Stimulated activated naive CD4-positive, alpha-beta T cell treated with Interleukin-2 at 50 U/mL for 16 hours (primary cell): ENCODE measurements at places on chromosomes 12 and 14.

DNA sequence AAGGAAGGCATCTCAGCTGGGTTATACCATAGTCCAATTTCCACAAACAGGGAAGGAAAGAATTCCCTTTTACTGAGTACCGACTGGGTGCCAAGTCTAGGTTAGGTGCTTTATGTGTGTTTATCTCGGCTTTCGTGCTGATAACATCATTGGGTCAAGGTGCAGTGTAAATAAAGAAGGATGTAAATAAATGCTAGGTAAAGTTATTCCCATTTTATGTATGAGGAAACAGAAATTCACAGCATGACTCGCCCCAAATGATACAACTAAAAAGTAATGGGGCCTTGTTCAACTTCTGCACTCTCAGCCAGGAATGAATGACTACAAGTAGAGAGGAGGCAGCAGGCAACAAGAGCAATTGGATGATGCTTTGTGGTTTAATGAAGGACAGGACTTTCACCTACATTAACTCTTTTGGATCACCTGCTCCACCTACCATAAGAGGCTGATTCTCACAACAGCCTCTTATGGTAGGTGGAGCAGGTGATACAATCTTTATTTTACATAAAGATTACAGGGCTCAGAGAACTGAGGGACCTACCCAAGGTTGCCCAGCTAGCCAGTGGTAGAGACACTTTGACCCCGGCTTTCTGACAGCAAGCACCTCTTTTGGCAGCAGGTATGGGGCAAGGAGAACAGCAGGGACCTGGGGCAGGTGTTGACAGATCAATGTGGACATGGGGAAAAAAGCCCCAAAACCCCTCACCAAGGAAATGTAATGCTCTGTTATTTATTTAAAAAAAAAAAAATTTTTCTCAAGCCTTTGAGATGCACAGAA is 213.4 kb upstream of the NUDT4 start:
- DNase-seq, result no peak

- no peak for DNase-seq
Measured at GRCh38 chr12:131415781-131416180, 295.1 kb upstream of the SFSWAP start.

DNA sequence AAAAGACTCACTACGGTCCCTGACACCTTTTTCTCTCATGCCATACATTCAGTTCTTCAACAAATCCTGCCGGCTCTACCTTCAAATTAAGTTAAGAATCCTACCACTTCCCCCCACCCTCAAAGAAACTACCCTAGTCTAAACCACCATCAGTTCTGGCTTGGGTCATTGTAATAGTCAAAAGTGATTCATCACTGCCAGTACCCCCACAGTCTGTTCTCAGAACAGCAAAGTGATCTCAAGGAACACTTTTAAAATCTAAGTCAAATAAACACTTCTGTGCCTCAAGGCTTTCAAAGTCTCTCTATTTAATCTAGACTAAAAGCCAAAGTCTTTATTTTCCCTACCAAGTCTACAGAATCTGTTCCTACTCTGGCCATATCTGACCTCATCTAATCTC is 12.0 kb upstream of the FAM234B start:
- DNase-seq, result no peak

- DNase-seq, result no peak
Measured at GRCh38 chr12:131134523-131135310, 181.0 kb downstream of the ADGRD1 start.

- DNase-seq, result no peak
Measured at GRCh38 chr12:113359133-113359938, 949 bp downstream of the PLBD2 start.

DNA sequence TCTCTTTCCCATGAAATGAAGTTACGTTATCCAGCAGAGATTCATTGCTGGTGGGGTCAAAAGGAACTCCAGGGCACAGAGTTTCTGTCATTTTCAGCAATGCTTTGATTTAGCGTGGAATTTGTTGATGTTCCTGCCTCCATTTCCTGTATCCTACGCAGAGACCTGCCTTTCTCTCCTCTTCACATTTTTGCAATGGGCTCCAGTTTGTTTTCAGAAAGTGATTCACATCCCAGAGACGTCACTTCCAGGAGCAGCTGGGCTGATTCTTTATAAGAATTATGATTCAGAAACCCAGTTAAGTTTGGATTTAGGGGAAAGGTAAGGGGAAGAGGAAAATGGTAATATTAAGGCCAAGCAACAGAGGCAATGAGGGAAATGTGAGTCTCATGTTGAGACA is 11.6 kb downstream of the RNASE10 start:
- no peak for DNase-seq

DNA sequence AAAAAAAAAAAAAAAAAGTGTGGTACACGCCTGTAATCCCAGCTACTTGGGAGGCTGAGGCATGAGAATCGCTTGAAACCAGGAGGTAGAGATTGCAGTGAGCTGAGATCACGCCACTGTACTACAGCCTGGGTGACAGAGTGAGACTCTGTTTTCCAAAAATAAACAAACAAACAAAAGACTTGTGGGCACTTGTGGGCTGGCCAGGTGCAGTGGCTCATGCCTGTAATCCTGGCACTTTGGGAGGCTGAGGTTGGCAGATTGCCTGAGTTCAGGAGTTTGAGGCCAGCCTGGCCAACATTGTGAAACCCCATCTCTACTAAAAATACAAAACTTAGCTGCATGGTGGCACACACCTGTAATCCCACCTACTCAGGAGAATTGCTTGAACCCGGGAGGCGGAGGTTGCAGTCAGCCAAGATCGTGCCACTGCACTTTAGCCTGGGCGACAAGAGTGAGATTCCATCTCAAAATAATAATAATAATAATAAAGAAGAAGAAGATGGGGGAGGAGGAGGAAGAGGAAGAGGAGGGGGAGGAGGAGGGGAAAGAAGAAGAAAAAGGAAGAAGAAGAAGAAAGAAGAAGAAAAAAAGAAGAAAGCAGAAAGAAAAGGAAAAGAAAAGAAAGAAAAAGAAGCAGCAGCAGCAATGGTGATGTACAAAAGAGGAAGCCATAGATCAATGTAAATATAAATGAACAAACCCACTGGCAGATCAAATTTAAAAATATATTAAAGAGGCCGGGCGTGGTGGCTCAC is 27.9 kb upstream of the CCNT1 start:
- DNase-seq, result no peak
